Islet precursor cell (in vitro differentiated cells): ENCODE measurements at places on chromosomes 3 and 15.
A peak's percentile ranks its signal among the peaks of the same experiment; 100 is the strongest.

GRCh38 chr3:123723522-123724168, 138.8 kb upstream of the HACD2 start:
- peak; percentile 84 for DNase-seq

DNA sequence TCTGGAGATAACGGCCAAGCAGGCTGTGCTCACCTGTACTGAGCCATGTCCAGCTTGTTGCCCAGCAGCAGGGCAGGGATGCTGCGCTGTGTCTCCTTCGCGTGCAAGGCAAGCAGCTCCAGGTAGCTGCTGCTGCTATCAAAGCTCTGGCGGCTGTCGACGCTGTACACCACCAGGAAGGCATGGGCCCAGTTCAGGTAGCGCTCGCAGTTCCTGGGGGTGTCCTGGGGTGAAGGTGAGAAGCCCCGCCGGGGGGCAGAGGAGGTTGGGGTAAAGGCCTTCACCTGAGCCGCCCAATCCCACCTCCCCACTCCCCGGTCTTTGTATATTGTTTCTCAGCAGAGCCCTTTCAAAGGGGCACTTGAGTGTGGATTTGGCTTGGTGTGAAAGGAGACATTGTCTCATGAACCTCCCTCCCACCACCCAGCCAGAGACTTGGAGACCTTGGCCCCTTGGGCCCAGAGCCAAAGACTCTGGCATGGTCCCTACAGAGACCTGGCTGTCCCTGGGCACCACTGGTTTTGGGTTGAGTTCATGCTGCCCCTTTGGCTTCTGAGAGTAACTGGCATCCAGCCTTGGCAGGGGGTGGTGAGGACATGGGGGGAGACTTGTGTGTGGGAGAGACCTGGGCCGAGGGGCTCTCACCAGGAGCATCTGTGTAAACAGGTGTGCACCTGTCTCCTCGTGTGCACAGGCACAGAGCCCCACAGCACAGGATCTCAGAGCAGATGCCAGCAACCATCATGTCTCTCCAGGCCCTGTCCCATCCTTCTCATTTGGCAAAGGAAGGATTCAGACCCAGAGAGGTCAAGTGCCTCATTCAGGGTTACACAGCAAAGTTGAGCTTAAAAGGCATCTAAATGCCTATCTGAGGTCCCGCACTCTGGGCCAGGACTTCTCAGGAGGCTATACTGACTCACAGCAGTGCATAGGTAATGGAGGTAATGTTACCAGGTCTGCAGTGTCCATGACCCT, 9.1 kb downstream of the RASL12 start:
- DNase-seq, result no peak

GRCh38 chr15:40337597-40337996, 3.1 kb downstream of the CCDC9B start:
- DNase-seq, result no peak

- DNase-seq, result no peak
Observed at GRCh38 chr3:23389089-23389488, 186.0 kb downstream of the UBE2E2 start.

DNA sequence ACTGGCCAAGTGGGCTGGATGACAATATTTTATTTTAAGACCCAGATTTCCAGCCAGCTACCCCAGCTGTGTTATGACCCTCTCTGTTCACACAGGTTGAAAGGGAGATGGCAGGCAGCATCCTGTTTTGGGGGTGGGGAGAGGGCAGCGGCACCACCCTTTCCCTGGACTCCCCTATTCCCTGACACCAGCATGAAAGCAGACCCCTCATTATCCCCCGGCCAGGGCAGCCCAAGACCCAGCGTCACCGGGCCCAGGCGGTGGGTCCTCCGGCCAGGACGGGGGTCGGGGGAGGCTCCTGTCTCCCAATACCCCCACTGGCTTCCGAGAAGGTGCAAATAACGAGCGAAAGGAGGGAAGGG, 127.6 kb upstream of the MEF2A start:
- DNase-seq, result no peak

- no peak for DNase-seq
Observed at GRCh38 chr3:142502187-142502985, 54.5 kb upstream of the XRN1 start.

GRCh38 chr15:66850078-66850991, 148.3 kb downstream of the SMAD6 start:
- DNase-seq, result peak; percentile 88

- DNase-seq, result no peak
Observed at GRCh38 chr15:36507458-36507857, 72.0 kb upstream of the CDIN1 start.

DNA sequence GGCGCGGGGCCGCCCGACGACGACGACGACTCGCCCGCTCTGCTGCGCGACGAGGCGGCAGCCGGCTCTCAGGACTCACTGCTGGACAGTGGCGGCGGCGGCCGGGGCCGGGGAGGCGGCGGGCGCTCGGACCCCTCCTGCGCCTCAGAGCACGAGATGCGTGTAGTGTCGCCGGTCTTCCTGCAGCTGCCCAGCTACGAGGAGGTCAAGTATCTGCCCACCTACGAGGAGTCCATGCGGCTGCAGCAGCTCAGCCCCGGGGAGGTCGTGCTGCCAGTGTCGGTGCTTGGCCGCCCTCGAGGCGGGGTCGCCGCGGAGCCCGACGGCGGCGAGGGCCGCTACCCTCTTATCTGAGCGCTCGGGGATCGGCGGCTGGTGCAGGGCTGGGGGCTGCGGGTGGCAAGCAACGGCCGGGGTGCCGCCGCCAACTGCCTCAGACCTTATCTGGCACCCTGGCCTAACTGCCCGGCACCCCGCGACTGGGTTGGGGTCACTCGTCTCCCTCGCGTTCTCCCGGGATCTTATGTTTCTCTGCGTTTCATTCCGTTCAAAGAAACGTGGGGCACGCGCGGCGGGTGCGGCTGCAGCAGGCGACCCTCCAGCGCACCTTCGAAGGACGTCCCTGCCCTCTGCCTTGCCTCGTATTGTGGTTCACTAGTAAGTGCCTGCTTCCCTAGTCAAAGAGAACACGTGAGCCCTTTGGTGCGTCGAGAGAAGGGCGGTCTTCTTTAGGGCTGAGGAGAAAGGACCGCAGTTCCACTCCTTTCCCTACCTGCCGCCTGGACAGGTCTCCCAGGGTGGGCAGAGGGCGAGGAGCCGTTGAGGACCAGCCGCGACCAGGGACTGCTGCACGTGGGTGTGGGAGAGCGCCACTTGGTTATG, 1.0 kb downstream of the C3orf80 start:
- DNase-seq, result peak; percentile 75

- DNase-seq, result peak; percentile 76
Observed at GRCh38 chr15:74265046-74265639, 29.0 kb downstream of the CCDC33 start.

DNA sequence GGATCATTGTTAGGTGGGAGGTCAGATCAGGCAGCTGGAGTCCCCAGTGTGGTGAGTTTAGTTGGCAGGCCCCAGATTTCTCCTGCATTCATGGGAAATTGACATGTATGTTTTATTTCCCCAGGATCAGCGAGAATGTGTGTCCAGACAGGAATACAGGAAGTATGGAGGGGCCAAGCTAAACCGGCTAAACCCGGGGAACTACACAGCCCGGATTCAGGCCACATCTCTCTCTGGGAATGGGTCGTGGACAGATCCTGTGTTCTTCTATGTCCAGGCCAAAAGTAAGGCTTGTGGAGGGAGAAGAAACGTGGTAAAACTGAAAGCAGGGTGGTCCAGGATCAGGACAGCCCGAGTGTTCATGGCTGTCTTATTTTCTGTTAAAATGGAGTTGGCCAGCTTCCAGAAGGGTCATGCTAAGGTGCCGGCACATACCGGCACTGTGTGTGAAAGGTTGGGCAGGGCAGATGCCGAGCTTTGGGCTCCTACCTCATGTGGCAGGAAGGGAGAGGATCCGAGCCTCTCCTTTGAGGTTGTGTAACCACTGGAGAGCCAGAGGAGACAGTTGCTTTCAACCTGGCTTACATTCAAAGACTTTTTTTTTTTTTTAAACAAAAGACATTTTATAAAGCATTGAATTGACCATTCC, 83.1 kb downstream of the PGPEP1L start:
- DNase-seq, result peak; percentile 29

- no peak for DNase-seq
Observed at GRCh38 chr3:108602935-108603294, 13.4 kb downstream of the DZIP3 start.

- DNase-seq, result no peak
Observed at GRCh38 chr3:7573330-7573729, 712.4 kb downstream of the GRM7 start.

DNA sequence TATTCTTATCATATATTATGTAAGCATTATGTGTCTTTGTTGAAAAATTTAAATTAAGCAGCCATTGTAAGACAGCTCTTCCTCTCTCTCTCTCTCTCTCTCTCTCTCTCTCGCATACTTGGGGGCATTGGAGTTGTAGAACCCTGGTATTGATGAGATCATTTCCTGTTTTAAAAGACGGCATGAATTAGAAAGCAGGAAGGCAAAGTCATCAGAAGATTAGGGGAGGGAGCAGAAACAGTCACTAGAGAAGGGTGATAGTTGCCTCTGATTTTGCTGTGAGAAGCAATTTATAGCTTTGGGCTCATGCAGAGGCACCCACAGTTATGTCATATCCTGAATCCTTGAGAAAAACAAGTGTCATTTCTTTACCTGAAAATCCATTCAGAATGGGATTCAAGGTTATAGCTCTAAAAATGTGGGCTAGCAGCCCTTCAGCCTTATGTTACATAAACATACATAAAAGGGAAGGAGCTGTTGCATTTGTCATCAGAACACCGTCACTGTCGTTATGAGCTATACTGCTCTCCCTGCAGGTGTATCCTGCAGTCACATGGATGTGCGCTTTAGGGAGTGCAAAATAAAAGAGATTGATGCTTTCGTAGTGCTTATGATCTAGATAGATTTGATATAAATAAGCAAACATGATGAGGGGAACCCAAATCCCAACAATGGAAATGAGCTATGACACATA, 213.8 kb downstream of the NR1D2 start:
- DNase-seq, result no peak

GRCh38 chr3:72950801-72951200, 45.8 kb upstream of the PPP4R2 start:
- peak; percentile 48 for DNase-seq

DNA sequence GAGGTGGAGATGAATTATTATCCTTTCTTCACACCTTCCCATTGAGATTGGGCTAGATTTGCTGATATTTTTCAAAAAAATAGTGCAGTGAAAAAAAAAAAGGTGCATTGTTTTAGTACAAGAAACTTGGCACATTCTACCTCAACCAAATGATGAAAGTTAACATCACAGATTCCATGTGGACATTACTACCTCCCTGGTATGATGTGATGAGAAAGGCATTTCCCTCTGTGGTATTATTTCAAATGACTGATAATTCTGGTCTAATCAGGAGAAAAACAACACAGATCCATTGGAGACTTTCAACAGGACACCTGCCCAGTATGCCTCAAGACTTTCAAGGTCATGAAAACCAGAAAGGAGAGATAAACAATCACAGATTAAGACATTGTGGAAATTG, 313.4 kb downstream of the BCHE start:
- no peak for DNase-seq

DNA sequence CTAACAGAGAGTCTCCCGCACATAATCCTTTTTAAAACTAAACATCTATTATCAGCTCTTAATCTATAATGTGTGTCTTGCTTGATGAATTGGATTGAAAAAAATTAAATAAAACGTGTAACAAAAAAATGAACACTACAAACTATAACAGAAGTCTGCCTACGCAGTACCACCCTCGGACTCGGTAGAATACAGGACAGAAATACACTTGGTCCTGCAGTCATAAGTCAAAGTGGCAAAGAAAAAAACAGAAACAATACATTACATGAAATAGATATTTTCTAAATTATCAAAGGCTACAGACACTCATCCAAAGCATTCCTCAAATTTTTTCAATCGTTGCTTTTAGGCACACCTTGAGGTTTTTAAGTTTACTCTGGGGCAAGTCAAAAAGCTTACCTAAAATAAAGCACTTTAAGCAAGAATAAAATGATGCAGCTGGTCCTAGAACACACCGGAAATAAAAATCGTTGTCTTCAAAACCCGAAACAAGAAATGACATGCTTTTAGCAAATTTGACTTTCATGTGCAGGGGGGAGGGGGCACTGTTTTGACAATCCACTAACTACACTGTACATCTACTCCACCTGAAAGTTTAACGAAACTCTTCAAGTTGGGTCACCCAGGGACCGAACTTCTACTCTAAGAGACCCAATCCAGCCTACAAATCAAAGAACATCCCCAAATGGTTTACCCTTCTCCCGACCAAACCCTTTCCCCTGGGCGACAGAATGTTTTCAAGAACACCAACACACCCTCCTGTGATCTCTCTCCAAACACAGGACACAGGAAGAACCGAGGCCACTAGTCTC, 1.3 kb downstream of the ADAM10 start:
- DNase-seq, result no peak

- peak; percentile 87 for DNase-seq
Observed at GRCh38 chr15:92683511-92683834, 27.9 kb upstream of the FAM174B start.

DNA sequence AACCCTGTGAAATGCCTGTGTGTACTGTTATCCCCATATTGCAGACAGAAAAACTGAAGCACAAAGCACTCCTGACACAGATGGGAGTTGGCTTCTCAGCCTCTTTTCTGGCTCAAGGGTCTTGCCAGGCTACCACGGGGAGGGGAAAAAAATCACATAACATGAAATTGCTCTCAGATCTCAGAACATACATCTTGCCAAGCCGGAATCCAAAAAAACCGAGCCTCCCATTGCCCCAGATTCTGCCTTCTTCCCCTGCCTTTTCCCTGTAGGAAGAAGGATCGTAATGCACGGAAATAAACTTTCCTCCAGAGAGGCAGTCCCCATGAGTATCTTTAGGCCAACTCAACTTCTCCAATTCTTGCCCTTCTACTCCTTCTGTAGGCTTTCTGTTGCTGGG, 16.6 kb upstream of the MRPS22 start:
- peak; percentile 20 for DNase-seq

DNA sequence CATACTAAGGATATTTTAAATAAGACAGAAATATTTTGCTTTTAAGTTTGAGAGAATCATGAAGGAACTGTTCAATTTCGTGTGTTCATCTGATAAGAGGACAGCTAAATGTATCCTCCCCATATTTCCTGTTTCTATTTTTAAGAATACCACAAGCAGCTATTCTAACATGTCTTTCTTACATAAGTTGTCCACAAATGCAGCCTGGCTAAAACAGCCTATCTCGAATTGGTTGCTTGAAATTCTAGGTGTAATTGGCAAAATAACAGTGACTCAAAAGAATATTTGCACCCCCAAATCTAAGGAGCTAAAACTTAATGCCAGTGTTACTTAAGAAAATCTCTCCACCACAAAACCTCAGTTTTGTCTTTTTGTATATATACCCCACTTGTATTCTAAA, 35.0 kb downstream of the BTLA start:
- DNase-seq, result no peak

GRCh38 chr3:186651678-186652215, 11.5 kb downstream of the FETUB start:
- no peak for DNase-seq

GRCh38 chr3:191873736-191874135, 412.8 kb downstream of the PYDC2 start:
- no peak for DNase-seq

GRCh38 chr15:83816124-83816883, 162.4 kb downstream of the ADAMTSL3 start:
- no peak for DNase-seq
